ENCODE measurements at places on chromosomes 11 and 22. TPM values are rescaled to one million over a fixed set of nuclear protein-coding genes. Genes with fewer than 3 reads are reported as not detected.

Gene GTSE1
- 39.0 TPM for total RNA-seq

Gene MRGPRF
- total RNA-seq, result not detected

Gene ZC3H7B
- total RNA-seq, result 77.1 TPM

Gene OR5AS1
- total RNA-seq, result not detected

Data from activated T-helper 1 cell treated with anti-CD3 and anti-CD28 coated beads, Interleukin-12 subunit alpha, Interleukin-12 subunit beta, Interleukin-2, Interleukin-4 antibody, amounts not matched to agents 30 ng/mL and 10 ng/mL and 1 ng/mL, durations not matched to agents 14 hours and 24 hours and 36 hours (primary cell).